Stimulated activated CD4-positive, alpha-beta T cell treated with anti-CD3 and anti-CD28 coated beads, Interleukin-1b, Interleukin-23, amount 100 ng/mL, for 1 hour (primary cell): ENCODE measurements at places on chromosomes 13 and 19.

DNA sequence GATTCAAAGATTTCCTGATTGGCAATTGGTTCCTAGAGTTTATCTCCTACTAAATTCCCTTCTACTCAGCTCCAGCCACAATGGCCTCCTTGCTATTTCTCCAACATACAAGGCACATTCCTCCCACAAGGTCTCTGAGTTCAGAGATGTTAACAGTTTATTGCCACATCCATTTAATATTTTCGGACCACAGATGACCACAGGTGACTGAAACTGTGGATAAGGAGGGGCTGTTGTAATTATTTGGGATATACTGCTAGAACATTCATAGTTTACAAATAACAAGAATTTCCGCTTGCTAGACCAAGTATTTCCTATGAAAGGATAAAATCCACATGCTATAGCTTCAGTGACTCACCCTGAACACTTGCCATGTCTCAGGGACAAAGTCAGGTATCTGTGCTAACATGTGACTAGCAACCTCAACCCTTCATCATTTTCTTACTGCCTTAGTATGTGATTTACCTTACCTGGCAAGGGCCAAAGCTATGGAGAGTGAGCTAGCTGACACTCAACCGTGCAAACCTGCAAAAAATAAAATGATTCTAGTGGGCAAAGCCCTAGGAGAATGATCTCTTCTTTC, 117.7 kb downstream of the TBC1D4 start:
- no peak for DNase-seq

- DNase-seq = no peak
Observed at GRCh38 chr19:28103921-28104320, 1109.0 kb downstream of the UQCRFS1 start.

DNA sequence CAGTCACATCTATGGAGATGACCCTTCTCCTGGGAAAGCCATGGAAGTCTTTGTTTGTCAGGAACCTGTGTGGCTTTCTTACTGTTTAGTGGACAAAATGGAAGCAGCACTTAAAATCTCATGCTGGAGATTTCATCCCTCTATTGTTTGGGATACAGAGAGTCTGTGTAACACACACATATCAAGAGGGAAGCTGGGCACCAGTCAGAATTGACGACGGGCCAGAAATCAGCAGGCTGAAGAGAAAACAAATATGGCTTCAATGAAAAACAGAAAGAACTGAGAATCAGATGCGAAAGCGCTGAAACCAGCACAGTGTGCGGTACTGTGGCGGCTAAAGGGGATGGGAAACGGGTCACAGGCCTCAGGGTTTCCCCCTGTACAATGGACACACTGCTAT, 72.2 kb upstream of the WASF3 start:
- DNase-seq = no peak

DNA sequence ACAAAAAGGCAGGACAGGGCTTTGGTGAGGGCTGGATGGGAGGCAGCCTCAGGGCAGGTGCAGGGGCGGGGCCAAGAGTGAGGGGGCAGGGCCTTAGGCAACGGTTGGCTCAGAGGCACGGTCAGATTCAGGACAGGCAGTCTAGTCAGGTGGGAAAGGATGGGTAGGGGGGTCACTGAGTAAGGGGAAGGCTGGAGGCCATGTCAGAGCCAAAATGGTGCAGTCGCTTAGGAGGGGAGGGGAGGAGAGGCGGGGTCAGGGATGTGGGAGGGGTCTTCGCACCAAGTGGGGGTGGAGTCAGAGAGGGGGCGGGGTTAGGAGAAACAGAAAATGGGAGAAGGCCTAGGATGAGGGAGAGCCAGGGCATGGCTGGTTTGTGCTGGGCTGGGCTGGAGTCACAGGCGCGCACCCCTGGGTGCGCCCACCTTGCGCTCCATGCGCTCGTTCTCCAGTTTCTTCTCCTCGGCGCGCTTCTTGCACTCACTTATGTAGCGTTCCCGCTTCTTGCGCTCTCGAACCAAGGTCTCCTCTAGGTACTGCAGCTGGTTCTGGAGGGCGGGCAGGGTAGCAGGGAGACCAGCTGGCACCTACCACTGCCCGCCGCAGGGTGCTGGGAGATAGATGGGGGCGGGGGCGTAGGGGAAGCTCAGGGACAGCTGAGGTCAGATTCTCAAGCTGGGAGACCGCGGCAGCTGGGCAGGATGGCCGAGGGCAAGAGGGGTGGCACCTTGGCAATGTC, 6.8 kb upstream of the RGL3 start:
- no peak for DNase-seq

DNA sequence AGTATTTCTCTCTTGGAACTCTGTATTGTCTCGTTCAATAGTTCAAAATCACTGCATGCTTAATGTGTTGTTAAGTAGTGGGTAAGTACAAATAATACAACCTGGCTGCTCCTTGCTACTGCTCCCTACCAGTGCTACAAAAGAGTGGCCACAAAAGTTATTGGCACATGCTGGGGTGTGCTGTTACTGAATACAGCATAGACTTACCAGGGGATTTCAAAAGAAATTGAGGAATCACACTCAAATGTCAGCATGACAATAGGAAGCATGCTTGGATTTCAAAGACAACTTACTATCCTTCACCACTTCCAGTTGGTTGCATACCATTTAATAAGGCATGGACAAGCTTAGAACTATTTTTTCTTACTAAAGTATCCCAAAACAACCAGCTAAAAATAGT, 1041.3 kb upstream of the SPRY2 start:
- DNase-seq = no peak

GRCh38 chr19:35352177-35352447, 4.4 kb downstream of the FFAR1 start:
- DNase-seq = no peak

DNA sequence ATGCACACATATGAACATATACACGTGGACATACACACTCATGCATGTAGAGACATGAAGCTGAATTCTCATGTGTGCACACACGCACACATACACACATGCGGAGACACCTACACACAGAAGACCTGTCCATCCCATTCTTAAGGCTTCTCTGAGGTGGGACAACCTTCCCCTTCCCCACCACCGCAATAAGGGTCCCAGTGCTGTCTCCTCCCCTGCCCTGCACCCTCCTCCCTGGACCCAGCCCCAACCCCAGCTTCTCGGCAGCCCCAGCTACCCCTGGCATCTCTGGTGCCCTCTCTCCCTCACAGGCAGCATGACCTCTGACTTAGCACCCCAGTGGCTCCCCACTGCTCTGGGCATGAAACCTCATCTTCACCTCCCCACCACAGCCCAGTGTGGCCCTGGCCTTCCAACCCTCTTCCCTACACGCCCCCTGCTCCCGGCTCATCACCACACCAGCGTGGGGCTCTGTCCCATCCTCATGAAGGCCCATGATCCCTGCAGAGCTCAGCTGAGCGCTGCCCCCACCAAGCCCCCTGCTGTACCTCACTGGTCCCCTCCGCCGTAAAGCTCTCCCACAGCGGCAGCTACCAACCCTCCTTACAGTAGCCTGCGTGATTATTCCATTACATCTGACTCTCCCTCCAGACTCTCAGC, 204.1 kb upstream of the ZNF536 start:
- no peak for DNase-seq

GRCh38 chr19:5632657-5633056, 9.8 kb downstream of the SAFB start:
- no peak for DNase-seq

GRCh38 chr13:39455521-39456175, 147.3 kb downstream of the LHFPL6 start:
- no peak for DNase-seq

GRCh38 chr19:58252102-58252685, 23.5 kb downstream of the ZNF544 start:
- DNase-seq = no peak

- no peak for DNase-seq
Observed at GRCh38 chr19:13881251-13881691, 4.3 kb downstream of the NANOS3 start.

GRCh38 chr13:45055902-45056648, 64.2 kb upstream of the GTF2F2 start:
- no peak for DNase-seq

- no peak for DNase-seq
Observed at GRCh38 chr19:16066611-16067104, 9.6 kb upstream of the TPM4 start.

- DNase-seq = no peak
Observed at GRCh38 chr13:49292742-49293486, 45.2 kb downstream of the CDADC1 start.

DNA sequence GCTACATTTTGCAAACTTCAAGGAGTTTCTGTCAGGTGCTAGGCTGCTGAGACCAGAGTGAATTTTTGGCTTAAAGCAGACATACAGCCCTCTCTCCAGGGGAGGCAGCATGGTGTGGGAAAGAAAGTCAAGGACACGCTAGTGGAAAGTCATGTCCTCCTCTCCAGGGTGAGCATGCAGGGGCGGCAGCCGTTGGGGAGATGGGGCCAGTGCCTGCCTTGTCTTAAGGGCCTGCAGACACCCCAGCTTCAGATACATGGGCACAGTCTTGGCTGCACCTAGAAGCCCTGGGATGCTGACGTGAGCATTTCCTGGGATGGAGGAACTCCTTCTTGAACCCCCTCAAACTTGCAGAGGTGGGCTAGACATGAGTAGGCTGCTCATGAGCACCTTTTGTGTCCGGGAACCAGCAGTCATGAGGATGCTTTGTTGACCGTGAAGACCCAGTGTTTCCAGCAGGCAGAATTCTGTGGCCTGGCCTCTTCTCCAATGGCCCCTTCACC, 43.3 kb upstream of the PEPD start:
- no peak for DNase-seq

GRCh38 chr19:5035105-5035761, 66.3 kb downstream of the KDM4B start:
- no peak for DNase-seq

DNA sequence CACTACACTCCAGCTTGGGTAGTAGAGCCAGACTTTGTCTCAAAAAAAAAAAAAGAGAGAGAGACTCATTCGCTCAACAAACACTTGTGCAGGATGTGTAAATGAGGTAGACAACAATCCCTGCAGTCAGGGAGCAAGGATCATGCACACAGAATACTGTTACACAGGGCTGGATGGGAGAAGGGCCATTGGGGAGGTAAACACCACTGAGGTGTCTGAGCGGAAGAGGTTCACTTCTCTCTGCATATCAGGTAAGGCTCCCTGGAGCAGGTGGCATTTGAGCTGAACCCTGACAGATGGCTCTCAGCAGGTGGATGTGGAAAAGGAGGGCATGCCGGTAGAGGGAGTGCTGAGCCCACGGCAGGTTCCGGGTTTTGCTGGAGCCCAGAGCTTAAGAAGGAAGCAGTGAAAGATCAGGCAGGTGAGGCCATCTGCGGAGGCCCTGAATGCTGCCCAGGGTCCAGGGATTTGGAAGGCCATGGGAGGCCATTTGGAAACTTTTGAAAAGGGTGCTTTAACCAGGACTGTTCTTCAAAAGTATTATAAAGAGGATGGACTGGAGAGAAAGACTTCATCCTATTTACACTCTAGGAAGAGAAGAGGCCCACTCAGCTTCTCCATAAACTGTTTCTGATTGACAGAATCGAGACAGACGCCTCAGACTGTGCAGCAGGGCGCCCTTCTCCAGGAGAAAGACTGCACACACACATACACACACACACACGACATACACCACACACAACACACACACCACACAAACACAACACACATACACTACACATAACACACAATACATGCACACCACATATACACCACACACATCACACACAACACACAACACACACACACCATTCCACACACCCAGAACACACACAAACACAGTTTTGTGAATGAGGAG, 199.4 kb downstream of the USP12 start:
- DNase-seq = no peak

GRCh38 chr13:24076109-24076508, 84.4 kb upstream of the SPATA13 start:
- no peak for DNase-seq

DNA sequence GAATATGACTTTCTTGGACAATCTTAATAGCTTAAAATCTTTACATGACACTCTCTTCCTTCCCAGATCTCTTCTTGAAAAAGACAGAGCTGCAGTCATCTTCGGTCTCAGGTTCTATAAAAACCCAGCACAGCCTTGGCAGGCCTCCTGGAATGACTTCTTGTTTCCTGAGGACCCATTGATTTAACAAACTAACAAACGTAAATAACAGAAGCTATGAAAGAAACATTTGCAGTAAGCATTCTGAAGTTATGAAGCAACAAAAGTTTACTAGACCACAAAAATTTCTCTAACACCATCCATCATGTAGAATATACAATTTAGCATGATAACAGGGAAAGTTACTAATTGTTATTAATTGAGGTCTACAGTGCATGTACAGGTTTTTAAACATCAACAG, 62.8 kb upstream of the STARD13 start:
- no peak for DNase-seq

DNA sequence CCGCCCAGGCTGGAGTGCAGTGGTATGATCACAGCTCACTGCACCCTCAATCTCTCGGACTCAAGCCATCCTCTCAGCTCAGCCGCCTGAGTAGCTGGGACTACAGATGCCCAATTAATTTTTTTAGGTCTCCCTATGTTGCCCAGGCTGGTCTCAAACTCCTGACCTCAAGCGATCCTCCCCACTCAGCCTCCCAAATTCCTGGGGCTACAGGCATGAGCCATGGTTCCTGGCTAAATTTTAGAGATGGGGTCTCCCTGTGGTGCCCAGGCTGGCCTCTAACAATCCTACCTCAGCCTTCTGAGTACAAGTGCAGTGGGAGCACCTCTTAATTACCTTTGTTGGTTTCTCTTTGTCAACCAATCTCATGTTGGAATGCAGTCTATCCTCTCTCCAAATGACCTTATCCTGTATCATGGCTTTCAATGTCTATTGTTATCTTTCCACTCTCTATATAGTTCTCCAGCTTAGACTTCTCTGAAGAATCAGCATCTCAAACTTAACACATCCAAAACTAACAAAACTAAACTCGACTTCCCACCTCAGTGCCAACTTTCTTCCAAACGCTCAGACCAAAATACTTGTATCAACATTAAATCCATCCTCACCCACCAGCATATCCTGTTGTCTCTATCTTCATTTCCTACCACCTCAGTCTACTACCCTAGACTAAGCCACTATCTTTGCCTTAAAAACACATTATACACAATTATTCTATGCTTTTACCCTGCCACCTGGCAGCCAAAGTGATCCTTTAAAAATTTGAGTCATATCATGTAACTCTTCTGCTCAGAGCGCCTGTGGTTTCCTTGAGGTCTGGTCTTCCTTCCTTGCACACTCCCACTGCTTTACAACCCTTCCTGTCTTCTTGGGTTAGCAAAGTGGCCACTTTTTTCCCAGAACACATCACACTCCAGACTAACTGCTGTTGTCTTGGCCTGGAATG, 6.7 kb downstream of the TPT1 start:
- DNase-seq = no peak

DNA sequence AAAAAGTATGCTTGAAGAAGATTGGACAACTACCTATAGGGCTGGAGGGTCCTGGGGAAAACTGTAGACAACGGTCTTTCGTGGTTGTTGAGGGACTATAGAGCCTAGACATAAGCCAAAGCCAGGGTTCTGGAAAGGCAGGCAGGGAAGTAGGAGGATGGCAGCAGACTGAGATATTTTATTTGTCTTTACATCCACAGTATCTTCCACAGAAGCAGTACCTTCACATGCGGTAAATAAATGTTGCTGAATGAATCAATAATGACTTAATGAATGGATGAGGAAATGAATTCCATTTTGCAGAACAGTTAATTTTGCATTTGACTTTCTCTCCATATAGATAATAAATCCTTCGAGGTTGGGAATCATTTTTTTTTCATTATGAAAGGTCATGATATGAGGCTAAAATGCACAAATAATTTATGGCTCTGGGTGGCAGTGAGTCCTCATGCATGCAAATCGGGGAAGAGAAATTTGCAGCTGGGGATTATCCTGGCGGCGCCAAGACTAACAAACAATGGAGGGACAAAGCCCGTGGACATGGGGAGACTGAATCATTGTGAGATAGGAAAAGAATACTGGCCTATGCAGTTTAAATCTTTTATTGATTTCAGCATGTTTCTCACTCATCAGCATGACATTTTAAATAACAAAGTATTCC, 102.0 kb downstream of the ERCC5 start:
- DNase-seq = no peak
